ENCODE measurements at places on chromosomes 2 and 18. TPM values are rescaled to one million over a fixed set of nuclear protein-coding genes. Genes with fewer than 3 reads are reported as not detected.

Gene HOXD13
- total RNA-seq: not detected

Gene HOXD3
- total RNA-seq: not detected

DNA sequence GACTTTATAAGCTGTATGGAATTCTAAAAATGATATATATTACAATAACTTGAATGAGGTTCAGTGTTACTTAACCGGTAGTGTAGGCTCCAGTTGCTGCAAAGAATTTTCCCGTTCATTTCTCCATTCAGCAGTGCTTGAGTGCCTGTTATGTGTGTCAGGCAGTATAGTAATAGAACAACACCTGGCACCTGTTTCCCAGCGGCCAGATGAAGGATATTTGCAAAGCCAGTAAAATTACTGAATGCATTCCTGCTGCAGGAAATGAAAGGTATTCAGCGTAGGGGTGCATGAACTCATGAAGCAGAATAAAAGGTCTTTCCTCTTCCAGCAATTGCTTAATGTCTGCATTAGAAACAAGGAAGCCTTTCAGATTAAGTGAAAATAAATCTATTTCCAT lies 18.8 kb downstream of the YPEL5 start:
- DNase-seq: no peak

DNA sequence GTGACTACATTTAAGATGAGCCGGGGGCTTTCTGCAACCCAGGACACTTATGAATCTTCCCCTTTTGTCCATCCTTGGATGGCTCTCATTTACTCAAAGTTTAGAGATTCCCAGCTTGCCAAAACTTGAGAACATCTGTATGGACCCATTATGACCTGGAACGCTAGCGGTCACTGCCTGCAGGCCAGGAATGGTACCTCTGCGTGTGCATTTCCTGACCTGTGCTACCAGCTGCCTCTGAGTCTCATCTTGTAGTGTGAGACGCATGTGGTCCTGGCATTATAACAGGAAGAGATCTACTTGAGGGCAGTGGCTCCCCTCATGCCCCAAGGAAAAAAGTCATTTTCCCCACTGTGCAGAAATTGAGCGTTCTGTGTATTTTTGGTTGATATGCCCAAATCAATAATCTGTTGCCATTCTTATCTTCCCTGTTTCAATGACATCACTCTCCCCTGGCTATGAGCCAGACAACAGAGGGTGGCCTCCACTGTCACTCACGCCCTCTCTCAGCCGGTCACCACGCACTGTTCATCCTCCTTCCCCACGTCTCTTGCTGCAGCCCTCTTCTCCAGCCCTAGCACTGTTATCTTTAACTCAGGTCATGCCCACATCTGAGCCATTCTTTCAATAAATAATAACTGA lies 28.5 kb upstream of the NPAS2 start:
- no peak for DNase-seq

GRCh38 chr2:227287771-227288170 lies 37.3 kb upstream of the MFF start:
- DNase-seq: no peak

DNA sequence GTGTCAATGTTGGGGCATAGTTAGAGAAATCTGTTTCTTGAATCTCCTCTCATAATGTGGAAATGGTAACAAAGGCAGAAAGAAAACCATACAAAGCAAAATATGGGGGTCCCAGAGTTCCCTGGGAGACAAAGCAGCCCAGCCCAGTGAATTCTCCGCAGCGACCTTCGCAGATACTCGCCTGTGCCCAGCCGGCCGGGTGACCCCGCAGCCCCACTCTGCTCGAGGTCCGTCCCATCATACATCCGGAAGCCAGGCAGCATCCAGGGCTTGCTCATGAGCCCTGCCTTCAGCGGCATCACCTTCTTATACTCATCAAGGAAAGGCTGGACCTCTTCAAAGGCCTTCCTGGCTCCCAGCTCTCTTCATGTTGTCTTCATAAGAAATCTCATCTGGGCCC lies 774.8 kb upstream of the ID2 start:
- no peak for DNase-seq

DNA sequence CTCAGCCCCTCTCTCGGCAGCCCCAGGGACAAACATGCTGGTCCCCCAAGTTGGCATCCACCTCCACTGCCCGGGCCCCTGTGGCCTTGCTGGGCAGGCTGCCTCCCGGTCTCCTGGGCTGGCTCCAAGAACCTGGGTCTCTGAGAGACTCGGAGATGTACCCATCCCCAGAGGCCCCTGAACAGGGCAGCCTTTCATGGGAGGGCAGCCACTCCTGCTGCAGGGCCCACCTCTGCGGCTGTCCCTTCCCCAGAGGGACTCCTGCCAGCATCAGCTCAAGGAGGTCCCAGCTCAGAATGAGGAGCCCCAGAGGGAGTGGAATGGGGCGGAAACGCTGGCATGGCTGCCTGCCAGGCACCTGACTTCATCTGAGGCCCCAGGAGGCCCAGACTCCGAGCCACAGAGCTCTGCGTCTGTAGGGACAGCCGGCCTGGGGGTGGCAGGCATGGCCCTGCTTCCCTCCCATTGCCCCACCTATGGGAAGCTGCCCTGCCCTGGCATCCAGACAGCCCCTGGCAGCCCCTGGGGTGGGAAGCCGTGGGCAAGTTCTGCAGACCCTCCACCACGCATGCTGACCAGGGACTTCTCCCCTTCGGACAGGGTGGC lies 857 bp upstream of the CROCC2 start:
- DNase-seq: no peak

Measured in fibroblast of the aortic adventitia (primary cell).